ENCODE measurements at places on chromosomes 12 and 14.

DNA sequence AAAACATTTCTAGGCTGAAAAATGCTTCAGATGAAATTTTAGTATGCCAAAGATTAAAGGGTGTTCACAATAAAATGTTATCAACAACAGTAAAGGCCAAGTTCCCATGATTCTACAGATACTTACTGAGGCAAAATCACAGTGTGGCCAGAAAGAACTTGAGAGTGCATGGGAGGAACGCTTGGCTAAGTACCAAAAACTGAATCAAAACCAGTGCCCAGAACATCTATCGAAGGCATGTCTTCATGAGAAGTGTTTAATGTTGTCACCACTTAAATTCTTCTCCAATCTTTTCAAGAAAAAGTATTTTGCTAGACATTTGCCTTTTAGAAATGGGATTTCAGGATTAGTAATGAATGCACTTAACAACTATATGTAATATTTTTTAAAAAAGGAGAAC, 41.5 kb downstream of the KIF21A start:
- no peak for DNase-seq

DNA sequence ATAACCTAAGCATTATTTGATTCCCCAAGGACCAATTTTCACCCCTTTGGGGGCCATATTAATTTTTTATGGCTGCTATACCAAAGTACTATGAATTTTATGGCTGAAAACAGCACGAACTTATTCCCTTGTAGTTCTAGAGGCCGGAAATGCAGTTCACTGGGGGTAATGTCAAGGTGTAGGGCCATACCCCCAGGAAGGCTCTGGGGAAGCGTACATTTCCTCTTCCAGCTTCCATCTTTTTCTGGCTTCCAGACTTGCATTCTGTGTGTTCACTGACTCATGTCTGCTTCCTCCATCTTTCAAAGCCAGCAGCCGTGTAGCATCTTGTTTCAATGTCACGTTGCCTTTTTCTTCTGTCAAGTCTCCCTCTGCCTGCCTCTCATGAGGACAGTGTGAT, 133.5 kb downstream of the BICD1 start:
- no peak for DNase-seq

- no peak for DNase-seq
Observed at GRCh38 chr12:132138941-132139871, 4.9 kb downstream of the DDX51 start.

DNA sequence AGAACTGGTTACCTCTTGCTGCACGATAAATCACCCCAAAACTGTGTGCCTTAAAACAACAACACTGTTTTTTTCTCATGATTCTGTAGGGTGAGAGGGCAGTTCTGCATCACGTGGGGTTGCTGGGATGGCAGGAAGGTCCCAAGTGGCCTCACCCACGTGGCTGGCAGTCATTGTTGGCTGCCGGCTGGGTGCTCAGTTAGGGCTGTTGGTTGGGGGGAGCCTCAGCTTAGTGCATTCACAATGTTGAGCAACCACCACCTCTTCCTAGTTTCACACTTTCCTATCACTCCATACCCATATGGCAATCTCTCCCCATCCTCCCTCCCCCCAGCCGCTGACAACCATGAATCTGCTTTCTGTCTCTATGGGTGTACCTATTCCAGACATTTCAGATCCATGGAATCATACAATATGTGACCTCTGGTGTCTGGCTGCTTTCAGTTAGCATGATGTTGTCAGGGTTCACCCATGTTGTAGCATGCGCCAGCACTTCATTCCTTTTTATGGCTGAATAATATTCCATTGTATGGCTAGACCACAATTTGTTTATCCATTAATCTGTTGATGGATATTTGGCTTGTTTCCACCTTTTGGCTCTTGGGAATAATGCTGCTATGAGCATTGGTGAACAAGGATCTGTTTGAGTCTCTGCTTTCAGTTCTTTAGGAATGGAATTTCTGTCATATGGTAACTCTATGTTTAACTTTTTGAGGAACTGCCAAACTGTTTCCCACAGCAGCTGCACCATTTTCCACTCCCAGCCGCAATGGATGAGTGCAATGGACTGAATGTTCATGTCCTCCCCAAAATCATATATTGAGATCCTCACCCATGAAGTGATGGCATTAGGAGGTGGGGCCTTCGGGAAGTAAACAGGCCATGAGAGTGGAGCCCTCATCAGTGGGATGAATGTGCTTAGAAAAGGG, 11.2 kb upstream of the POP5 start:
- DNase-seq = no peak

DNA sequence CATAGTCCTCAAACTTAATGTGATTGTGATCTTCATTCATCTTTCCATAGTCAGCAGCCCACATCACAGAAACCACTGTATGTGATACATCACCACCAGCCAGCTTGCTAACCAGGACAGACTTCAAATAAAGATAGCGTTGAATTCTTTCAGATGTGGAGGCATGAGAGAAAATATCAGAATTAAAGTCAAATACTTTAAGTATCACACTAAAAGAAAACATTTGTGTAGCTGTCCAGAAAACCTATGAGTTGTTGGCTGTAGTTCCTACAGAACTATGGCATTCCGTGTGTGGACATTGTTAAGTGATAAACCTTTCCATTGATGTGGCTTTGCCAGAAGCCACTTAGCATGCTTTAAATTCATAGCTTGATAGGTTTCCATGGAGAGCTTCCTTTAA, 105.1 kb downstream of the LLPH start:
- DNase-seq = no peak

Measured in non-pigmented ciliary epithelial cell (primary cell).